ENCODE measurements at places on chromosomes 6 and 20.
A peak's percentile ranks its signal among the peaks of the same experiment; 100 is the strongest.

- DNase-seq = no peak
Observed at GRCh38 chr6:39602601-39603519, 122.3 kb downstream of the KIF6 start.

- no peak for DNase-seq
Observed at GRCh38 chr6:39421383-39422225, 99.1 kb upstream of the KCNK16 start.

DNA sequence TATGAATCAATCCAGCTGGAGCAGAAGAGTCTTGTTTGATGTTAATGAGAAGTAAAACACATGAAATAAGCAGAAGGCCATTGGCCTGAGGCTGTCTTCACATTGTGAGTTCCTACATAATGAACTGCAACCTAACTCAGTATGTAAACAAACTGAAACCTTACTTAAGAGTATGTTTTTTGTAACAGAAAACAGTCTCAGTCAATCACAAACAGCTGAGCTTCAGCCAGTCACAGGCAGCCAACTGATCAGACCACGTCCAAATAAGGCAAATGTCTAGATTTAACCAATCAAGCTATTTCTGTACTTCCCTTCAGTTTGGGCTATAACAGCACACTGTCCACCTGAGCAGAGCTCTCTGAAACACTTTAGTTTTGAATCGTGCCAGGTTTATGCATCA is 234.7 kb downstream of the TRDN start:
- DNase-seq = no peak

DNA sequence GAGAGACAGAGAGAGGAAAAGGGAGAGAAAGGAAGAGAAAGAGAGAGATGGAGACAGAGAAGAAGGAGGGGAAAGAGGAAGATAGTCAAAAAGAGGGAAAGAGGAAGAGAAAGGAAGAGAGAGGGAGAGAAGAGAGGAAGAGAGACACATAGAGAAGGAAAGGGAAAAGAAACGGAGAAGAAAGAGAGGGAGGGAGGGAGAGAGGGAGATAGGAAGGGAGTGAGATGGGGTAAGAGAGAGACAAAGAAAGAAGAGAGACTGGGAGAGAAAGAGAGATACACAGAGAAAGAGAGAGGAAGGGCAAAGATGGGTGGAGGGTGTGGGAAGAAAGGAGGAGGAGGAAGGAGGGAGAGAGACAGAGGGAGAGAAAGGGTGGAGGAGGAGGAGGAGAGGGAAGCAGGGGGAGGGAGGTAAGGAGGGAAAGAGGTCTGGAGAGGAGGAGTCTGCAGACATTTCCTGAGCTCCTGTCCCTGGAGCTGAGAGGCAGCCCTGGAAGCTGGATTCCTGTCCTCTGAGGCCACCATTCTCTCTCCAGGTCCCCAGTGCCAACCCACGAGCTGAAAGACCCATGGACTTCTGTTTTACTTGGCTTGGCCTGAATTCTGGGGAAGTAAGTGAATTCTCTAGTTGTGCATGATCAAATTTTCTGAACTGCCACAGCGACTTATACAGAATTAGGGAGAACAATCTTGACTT is 9.9 kb downstream of the FOXF2 start:
- no peak for DNase-seq

GRCh38 chr6:30533460-30534294 is 22.6 kb downstream of the GNL1 start:
- DNase-seq = no peak

DNA sequence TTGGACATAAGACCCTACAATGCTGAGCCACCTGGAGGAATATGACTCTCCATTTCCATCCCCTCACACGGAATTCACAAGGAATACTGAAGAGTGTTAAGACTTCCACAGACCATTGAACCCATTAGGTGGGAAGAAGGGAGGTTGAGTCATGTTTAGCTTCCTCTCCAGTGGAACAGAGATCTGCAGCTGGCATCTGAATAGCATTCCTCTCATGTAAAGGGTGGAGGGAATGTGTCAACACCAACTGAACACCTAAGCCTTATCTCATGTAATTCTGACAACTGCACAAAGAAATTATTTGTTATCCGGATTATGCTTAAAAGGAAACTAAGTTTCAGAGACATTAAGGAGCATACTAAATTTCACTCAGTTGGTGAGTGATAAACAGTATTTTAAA is 705.9 kb downstream of the MAFB start:
- no peak for DNase-seq

DNA sequence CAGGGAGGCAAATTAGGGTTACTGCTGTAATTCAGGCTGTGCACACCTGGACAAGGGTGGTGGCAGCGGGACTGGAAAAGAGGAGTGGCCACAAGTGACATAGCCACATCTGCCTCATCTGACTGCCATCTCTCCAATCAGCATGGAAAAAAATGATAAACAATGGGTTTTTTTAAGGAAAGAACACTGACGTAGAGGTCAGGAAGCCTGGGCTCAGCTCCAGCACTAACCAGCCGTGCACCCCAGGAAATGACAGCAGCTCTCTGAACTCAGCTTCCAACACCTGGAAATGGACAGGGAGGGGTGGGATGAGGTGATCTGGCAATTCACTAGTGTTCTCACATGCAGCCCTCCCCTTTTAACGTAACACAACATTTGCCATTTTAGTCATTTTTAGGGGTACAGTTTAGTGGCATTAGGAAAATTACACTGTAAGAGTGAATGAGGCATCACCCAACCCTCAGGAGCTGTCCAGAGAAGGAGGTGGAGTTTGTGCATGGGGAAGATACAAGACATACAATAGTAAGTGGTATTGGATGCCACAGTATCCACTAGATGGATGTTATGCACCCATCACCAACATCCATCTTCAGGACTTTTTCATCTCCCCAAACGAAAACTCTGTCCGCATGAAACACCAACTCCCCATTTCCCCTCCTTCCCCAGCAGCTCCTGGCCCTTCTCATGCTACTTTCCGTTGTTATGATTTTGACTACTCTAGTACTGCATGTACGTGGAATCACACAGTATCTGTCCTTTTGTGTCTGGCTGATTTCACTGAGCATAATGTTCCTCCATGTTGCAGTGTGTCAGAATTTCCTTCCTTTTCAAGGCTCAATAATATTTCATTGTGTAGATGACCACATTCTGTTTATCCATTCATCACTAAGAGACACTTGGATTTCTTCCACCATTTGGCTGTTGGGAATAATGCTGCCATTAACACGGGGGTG is 215.5 kb upstream of the ECI2 start:
- DNase-seq = no peak

GRCh38 chr6:168025831-168026710 is 28.6 kb downstream of the KIF25 start:
- DNase-seq = no peak

DNA sequence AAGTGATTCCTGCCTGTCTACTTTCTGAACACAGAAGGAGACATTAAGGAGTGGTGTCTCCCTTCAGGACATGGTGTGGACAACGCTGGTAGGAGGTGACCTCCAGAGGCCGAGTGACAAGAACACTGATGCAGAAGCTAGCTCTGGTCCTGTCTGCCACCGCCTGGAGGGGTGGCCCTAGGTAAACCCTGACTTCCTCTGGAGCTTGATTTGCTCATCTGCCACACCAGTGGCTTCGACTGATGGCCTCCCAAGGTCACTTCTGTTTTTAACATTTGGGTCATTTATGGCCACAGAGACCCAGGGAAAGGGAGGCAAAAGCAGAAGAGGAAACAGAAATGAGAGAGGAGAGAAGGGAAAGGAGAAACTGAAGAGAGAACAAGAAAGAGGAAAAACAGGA is 49.4 kb upstream of the SLC22A23 start:
- no peak for DNase-seq

- DNase-seq = no peak
Observed at GRCh38 chr20:14507711-14508110, 170.3 kb upstream of the FLRT3 start.

DNA sequence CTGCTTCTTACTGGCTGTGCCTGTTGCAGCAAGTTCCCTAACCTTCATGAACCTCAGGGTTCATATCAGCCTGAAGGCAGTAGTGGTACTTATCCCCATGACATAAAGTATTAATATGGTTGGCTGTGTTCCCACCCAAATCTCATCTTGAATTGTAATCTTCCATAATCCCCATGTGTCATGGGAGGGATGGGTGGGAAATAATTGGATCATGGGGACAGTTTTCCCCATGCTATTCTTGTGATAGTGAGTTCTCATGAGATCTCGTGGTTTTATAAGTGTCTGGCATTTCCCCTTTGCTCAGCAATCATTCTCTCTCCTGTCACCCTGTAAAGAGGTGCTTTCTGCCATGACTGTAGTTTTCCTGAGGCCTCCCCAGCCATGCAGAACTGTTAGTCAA is 61.8 kb downstream of the FAM229B start:
- no peak for DNase-seq

DNA sequence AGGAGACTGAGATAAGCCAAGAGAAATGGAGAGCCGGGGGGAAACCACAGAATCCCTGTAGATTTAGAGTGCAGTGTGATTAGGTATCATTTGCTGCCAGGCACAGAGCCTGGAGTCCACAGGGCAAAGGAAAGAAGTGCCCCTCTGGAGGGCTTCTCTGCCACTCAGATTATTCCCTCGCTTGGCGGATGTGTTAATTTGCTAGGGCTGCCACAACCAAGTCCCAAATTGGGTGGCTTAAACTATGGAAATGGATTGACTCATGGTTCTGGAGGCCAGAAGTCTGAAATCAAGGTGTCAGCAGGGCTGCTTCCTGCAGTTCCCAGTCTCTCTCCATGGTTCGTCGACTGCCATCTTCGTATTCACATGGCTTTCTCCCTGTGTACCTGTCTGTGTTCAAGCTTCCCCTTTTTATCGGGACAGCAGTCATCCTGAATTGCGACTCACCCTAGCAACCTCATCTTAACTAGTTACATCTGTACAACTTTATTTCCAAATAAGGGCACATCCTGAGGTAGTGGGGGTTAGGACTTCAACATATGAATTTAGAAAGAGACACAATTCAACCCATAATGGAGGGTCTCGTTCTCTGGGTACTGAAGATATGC is 122.2 kb downstream of the ANKRD60 start:
- DNase-seq = peak; percentile 82

- DNase-seq = no peak
Observed at GRCh38 chr20:13423472-13424173, 202.5 kb downstream of the ISM1 start.

DNA sequence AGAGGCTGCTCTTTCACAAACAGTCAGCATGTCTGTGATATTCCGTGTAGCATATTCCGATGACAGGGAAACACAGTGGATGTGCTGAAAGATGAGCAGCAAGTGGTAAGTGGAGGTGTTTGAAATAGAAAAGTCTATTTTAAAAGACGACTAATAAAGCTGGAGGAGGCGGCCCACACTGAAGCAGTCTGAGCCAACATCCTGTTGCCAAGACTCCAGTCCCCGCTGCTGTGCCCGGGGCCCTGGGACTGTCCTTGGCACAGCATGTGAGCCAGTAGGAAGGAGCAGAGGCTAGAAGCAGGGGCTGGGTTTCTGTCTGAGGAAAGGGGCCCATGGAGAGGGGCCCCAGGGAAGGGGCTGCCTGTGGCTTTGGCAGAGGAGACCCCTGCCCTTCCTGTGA is 351.5 kb upstream of the CHD6 start:
- DNase-seq = no peak

GRCh38 chr6:124536842-124537191 is 425.4 kb upstream of the RNF217 start:
- DNase-seq = no peak

DNA sequence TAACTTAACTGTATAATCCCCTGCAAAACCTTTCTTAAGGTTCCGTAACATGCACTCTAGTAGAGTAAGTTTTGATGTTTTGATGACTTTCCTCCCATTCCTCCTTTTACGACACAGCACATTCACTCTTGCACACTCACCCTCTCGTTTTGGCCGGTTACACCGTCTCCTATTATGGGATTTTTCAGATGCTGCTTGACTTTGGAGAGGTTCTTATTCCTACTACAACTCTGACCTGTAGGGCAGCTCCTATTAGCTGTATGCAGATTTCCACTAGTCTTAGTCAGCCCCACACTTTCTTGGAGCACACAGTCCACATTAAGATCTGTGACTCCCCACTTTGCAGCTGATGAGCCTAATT is 223.7 kb upstream of the SYNCRIP start:
- no peak for DNase-seq

DNA sequence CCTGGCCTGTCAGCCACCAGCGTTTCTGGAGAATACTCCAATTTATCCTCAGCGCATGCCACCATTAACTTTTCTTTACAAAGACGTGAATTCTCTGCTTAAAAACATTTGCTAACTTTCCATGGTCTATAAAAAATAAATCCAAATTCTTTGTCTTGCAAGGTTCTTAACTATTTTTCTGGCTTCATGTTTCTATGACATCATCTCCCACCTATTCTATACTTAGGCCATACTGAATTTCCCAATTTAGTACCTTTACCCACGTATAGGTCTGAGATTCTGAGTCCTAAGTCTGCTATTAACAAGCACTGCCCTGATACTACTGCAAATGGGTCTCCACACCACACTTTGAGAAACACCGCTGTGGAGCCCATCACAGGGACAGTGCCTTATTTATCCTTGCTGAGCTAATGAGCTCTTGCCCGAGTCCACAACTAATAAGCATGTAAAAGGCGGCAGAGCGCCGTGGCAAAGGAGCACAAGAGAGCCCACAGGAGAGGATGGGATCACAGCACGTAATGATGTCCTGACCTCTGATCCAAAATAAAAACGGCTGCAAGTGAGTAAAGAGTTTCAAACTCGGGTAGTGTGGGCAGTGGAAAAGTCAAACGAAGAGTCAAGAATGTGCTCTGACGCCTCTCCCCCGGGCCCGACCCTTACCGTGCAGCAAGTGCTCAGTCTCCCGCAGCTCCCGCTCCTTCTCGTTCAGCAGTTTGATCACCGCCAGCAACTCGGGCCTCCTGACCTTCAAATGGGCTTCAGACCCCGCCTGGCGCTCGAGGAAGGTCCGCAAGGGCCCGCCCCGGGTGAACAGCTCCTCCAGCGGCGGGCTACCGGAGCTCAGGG is 519 bp downstream of the MTRF1L start:
- DNase-seq = no peak

DNA sequence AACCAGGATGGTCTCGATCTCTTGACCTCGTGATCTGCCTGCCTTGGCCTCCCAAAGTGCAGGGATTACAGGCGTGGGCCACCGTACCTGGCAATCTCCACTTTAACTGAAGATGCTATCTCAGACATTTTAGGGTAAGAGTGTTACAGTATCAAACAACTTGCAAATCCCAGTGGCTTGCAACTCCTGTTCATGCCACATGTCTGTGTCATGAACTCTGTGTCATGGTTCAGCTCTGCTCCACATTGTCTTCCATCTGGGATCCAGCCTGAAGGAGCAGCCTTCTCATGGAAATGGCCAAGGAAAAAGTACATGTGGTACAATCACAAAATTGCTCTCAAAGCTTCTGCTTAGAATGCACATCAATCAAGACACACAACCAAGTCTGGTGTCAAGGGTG is 114.9 kb downstream of the MAP3K5 start:
- no peak for DNase-seq

- peak; percentile 93 for DNase-seq
Observed at GRCh38 chr20:35617397-35618262, 2.0 kb downstream of the SPAG4 start.

DNA sequence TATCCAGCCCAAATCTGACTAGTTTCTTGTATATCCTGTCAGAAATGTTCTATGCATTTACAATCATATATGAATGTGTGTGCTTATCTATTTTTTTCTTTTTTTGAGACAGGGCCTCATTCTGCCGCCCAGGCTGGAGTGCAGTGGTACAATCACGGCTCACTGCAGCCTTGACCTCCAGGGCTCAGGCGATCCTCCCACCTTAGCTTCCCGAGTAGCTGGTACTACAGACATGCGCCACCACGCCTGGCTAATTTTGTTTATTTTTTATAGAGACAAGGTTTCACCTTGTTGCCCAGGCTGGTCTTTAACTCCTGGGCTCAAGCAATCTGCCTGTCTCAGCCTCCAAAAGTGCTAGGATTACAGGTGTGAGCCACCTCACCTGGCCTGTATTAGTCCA is 3.0 kb upstream of the RAB44 start:
- DNase-seq = no peak

All from RCC 7860 (cell line).